ENCODE measurements at places on chromosomes 1 and 21. TPM values are rescaled to one million over a fixed set of nuclear protein-coding genes. Genes with fewer than 3 reads are reported as not detected.

The COL11A1 gene
- total RNA-seq: 0.76 TPM

The AGBL4 gene
- total RNA-seq: 3.5 TPM

The HSPA13 gene
- 59.3 TPM for total RNA-seq

DNA sequence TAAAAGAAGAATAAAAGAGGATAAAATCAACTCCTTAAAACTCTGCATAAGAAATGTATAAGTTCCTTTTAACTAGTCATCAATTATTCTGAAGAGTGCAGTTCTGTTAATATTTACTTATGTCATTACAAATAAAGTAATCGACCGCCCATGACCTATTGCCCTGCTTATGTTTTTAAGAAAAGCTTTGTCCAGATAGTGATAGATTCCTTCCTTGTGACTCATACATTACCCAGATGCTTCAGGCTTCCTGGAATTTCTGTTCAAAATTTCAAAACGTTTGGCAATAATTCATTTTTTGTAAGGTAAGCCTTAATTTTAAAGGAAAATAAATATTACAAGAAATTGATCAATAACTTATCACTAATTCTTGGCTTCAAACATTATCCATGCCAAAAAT is 918.2 kb upstream of the ADGRL2 start:
- DNase-seq: no peak

DNA sequence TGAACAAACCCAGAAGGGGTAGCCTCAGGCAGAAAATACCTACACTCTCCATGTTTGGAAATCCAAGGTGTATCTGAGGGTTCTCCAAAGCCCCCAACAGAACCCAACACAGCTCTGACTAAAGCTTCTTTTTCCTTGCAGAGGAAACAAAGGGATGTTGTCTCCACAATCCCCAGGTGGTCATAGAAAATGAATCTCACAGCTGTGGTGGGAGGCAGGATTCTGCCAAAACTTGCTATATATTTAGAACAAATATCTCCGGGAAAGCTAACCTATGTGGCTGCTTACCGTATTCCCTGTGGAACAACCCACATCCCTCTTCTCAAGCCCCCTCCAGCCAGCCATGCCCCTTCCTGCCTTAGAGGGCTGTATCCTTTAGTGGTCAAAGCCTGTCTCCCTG is 406.1 kb downstream of the PRDM2 start:
- DNase-seq: no peak

GRCh38 chr1:88462488-88463261 is 221.4 kb upstream of the PKN2 start:
- peak; percentile 68 for DNase-seq

The DPT gene
- total RNA-seq: not detected

GRCh38 chr1:110921953-110922352 is 41.8 kb downstream of the LRIF1 start:
- DNase-seq: no peak

The ACTL8 gene
- total RNA-seq: not detected

DNA sequence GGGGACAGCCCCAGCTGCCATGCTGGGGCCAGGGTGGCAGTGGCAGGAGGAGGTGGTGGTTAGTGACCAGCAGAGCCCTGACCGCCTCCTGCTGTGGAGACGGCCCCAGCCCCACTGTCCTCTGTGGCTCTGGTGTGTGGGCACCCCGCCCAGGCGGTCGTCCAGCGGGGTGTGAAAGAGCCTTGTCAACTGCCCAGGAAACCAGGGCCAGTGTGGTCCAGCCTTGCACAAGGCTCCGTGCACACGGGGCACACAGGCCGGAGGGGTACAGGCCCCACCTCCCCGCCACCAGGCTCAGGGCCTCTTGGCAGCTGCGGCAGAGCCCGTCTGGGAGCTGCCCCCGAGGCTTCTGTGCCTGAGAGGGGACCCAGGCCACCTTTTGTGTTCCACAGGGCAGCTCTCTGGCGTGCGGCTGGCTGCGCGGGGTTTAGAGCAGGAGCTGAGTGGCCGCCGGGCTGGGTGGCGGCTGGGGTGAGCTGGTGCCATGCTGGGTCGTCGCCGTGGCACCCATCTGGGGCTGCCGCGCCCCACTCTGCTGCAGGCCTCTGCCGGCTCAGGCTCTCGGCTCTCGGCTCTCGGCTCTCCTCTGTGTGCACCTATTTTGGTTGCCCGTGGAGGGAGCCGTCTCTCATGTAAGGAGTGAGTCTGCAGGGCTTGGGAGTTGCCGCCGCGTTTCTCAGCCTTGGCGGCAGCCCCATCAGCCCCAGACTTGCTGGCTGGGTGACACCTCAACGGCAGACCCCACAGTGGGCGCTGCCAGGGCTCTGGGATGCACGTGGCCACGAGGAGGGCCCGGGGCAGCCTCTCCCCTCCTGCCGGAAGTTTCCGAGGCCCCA is 36.1 kb downstream of the SLX9 start:
- DNase-seq: no peak

- DNase-seq: no peak
Measured at GRCh38 chr1:56773341-56774066, 45.7 kb downstream of the FYB2 start.

The LYPD8 gene
- total RNA-seq: not detected
